NCI-H187 (cell line): ENCODE measurements at places on chromosomes 5 and 9.

DNA sequence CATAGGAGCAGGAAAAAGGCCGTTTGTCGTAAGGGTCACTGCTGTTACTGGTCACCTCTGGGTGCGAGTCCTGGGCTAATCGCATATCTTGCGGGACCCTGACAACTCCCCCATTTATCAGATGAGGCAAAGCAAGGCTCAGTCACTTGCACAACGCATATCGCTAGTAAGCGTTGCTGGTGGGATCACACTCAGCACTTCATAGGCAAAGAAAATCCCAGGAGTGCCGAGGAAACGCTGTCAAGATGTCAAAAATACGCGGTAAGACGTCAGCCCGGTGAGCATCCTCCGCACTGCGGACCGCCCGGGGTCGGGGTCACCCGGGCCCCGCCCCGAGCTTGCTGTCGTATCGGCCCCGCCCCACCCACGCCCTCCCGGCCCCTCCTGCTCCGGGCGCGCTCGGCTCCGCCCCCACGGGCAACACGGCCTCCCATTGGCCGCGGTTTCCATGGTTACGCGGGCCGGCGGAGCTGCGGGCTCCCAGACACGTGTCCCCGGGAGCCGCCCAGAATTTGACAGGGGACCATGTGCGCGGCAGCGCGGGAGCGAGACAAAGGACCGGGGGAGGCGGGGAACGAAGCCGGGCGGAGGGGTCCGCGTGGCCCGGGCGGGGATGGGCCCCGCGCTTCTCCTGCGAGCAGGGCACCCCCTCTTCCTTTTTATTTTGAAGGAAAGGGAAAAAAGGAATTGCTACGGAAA lies 80.2 kb upstream of the IER5L start:
- DNase-seq, result peak; percentile 12

- DNase-seq, result no peak
These were observed 6.0 kb downstream of the B4GALT1 start for GRCh38 chr9:33161011-33161588.

DNA sequence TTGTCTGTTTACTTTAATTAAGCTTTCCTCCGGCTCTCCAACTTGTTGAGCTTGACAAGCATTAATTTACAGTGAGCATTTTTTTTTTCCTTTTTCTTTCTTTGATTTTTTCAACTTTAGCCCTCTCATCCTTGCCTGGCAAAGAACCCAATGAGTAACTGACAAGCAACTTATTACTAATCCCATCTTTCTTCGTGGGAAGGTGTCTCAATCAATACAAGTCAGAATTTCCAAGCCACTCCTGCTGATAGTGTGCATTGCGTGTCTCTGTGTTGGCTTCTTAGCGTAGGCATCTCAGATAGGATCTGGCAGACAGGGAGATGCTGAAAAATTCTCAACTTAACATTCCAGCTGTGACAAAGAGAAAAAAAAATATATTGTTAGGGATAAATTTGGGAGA lies 527.7 kb upstream of the WWC1 start:
- DNase-seq, result no peak

GRCh38 chr5:132099076-132099748 lies 25.6 kb downstream of the CSF2 start:
- DNase-seq, result no peak

DNA sequence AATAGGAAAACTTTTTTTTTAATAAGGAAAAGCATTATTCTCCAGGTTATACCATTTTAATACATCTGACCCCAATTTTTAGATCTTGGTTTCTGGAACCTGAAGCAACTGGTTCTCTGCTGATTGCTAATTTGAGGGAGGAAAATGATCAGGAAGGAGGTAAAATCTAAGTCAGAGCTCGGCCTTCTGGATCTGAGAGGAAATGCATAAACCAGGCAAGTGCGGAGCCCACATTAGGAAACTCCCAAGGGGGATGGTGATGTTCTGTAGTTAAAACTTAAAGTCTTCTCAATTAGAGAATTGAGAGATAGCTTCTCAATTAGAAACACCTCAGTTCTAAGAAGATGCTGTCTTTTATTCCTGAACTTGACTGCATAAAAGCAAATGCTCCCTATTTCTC lies 113.5 kb downstream of the TSSK1B start:
- DNase-seq, result no peak

DNA sequence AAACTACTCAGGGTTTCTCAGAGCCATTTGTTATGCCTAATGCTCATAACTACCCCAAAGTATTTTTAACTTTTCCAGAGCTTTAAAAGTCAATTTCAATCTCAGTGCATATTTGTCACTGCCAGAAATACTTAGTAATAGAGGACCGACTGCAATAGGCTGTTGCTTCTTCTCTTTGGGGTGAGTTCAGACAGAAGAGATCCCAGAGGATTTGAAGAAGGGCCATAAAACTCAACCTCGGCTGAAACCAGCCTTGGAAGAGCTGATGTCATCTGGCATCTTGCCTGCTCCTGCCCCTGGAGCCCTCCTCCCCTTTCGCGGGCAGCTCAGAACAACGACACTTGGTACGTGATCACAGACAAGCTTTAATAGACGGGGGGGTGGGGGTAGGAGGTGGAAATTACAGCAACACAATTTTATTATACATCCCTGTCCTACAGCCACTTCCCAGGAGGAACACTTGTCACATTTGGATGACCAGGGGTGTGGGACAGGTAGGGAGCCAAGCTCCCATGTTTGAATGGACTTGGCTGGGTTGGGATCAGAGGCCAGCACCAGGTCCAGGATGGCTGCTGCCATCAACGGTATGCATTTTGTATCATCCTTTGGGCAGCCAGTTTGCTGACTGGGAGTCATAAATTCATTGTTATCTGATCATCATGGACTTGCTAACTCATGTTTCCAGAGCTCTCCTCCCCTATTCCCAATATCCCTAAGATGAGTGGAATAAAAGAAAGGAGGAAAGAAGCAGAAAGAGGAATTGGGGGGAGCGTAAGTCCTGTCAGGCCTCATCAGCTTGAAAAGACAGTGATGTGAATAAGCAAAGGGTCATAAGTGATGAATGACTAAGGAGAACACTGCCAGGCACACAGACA lies 186.6 kb upstream of the PANK3 start:
- peak; percentile 9 for DNase-seq

DNA sequence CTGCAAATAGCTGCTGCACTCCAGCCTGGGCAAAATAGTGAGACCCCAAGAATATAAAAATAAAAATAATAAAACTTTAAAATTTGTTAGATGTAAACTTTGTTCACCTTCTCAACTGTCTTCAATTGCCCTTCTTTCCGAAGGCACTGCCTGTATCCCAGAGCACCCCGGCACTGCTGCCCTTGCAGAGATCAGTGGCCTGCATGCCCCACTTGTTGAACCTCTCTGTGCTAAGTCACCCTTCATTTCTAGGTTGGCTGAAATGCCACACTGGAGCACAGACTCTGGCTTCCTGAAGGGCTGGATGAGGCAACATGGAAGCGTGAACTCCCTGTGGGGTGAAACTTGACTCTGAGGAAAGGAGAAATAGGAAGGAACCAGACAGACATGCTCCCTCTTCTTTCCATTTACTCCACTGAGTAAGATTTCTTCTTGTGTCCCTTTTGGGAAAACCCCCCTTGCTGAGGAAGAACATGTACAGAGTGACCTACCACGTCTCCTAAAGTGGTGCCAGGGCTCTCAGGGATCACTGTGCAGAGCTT lies 8.4 kb upstream of the JMY start:
- no peak for DNase-seq

DNA sequence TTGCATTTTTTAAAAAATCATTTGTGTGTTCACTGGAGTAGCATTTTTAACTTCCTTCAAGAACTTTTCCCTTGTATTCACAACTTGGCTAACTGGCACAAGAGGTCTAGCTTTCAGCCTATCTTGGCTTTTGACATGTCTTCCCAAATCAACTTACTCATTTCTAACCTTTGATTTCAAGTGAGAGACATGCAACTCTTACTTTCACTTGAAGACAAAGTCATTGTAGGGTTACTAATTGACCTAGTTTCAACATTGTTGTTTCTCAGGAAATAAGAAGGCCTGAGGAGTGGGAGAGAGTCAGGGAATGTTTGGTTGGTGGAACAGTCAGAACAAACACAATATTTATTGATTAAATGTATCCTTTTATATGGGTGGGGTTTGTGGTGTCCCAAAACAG lies 95.0 kb upstream of the C9orf72 start:
- DNase-seq, result no peak

- no peak for DNase-seq
These were observed 509 bp downstream of the LVRN start for GRCh38 chr5:115962565-115963402.
